CD4-positive, alpha-beta T cell (primary cell): ENCODE measurements at places on chromosomes 16 and 17. TPM values are rescaled to one million over a fixed set of nuclear protein-coding genes. Genes with fewer than 3 reads are reported as not detected.
A peak's percentile ranks its signal among the peaks of the same experiment; 100 is the strongest.

KIAA0513 gene
- 9.0 TPM for total RNA-seq

LDHD gene
- total RNA-seq: not detected

ABCC11 gene
- total RNA-seq: not detected

SLC6A2 gene
- total RNA-seq: not detected

TMEM100 gene
- total RNA-seq: not detected

DNA sequence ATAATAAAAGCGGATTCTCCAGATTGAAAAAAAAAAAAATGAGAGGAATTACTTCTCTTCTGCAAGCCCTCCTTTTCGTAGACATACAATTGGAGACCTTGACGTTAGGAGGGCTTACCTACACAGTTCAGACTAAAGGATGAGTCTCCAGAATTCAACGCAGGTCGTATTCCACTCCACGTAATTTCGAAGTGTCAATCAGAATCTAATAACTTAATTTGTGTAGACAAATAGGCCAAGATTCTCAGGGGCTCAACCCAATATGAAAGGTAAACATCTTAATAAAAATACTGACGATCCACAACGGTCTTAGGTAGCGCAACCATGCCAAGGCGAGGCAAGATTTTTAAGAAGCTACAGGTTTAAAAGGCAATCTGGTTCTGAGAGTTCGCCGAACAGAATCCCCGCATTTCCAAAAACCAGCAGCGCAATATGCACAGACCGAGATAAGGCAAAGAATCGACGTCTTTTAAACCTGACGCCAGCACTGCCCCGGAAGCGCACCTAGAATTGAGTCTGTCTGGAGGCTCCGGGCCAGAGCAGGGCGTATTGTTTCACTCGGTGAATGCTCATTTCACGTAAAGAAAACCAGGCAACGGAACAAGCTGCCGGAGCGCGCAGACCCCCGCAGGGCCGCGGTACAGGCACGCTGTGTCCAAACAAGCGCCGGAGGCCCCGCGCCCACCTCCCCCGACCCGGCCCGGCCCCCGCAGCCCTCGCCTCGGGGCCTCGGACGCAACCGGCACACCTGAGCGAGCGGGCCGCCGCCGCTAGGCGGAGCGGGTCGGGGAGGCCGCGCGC lies 623 bp downstream of the MBTPS1 start:
- DNase-seq: peak; percentile 39

GRCh38 chr16:30604316-30604947 lies 5.8 kb downstream of the ZNF689 start:
- no peak for DNase-seq

GRCh38 chr17:82031303-82031884 lies at the start of gene RAC3:
Gene RAC3, plus strand, starts transcription at chr17:82031678. Its CDS starts 84 bp downstream, at chr17:82031762.
- no peak for DNase-seq

- no peak for DNase-seq
These were observed 2.5 kb downstream of the SLC35B1 start for GRCh38 chr17:49705254-49705653.

DNA sequence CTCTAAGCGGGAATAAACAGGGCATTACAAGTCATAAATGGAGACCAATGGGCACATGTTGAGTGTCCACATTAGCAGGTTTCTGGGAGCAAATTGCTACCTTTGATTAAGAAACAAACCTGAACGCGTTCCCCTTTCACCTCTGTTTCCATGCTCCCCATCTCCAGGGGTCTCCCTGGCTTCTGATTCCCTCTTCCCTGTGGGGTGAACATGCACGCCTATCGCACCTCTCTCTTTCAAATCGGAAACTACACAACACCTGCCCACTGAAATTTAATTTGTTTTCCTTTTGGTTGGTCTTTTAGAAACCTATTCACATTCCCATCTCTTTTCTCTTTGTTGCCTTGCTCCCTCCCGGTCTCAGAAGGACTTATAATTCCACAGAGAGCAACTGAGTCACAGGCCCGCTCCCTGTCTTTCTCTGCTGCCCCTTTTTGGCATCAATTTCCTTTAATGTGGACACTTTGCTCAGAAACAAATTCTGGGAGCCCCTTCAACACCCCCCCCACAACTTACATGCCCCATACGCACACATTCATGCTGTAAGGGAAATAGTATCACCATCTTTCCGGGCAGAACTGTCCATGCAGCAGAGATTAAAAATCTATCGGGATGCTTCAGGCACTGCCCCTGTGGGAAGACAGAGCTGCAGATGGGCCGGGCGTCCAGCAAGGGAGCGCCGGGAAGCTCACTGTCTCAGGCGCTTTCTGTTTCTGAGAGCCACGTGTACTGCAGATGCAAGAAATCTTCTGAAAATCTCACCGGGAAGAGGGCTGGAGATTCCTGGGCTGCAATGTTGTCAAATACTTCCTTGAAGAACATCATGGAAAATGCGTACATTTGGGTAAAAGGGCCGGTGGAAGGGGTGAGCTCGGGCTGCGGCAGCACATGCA lies 7.2 kb upstream of the FOXF1 start:
- DNase-seq: no peak

- DNase-seq: no peak
These were observed 23.5 kb downstream of the XPO6 start for GRCh38 chr16:28188085-28188916.

DNA sequence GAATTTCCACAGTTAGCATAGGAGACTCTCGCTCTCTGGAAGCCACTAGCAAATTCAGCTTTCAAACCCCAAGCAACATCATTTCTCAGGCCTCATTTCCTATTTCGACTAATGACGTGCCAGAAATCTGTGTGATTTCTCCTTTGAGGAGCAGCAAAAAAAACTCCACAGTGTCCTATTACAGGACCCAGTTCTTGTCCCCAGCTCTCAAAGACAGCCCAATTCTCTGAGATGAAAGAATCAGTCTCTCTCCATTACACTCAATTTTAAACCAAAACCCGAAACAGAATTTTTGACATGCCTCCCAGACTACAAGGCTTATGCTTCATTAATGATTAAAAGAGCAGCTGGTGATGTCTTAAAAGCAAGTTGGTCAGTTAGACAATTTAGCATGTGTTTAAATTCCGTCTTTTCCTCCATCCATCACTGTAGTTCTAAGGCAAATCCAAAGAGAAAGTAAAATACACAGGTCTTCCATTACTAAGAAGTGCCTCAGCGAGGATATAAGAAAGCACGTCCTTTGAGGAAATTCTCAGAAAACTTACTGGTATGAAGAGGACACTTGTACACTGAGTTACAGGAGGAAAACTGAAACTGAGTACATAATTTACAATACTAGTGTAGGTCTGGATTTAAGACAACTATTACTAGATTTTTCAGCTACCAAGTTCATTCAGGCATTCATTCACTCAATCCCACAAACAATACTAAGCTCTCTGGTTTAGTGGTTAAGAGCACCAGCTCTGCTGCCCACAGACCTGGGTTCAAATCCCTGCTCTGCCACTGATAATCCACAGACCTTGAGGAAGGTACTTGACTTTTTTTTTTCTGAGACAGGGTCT lies 12.5 kb downstream of the TOM1L2 start:
- DNase-seq: no peak

GRCh38 chr17:28225271-28225670 lies 93.7 kb upstream of the TMEM97 start:
- no peak for DNase-seq

DNA sequence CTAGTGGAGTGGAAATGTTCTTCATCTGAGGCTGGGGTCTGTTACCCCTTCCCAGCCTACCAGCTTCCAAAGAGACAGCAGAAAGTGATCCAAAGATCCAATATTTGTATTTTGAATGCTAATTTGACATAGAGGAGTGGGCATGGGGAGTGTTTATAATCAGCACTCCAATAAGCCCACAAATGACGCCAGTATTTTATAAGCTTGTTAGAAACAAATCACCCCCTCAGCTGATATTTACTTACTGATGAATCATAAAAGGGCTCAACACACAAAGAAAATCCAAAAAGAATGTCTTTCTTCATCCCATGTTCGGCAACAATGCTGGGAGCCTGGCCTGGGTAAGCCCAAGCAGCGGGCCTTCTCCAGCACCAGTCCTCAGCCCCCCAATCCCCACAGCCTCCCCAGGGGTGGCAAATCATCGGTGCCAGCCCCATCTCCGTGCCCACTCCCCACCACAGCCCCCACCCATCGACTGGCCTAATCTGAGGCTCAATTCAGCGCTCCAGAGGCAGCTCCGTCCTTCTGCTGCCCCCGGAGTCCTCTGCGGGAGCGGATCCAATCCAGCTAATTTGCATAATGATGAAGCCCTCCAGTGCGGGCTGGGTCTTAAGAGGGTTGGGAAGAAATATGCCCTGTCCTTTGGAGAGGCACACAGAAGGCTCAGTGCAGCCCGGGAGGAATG lies 169.5 kb downstream of the C16orf78 start:
- DNase-seq: no peak

DNA sequence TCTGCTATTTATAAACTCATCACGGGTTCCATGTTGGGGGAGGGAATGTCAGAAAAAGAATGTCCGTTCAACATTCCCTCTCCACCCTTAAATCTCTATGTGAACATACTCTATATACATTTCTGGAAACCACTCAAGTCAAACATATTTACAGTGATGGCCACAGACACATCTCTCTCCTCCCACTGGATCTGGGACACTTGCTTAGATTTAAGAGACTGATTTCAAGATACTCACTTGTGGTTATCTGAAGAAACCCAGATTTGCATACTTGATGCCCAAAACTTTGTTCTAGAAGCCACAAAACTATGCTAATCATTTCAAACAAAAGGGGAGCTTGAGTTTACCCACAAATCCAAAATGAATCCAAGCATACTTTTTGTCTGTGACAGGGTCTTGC lies 182.9 kb upstream of the SOX9 start:
- no peak for DNase-seq
